Activated naive CD4-positive, alpha-beta T cell treated with anti-CD3 and anti-CD28 coated beads, Interleukin-2, amount 50 U/mL, for 16 hours (primary cell): ENCODE measurements at places on chromosomes 1 and 21.

GRCh38 chr1:42518908-42519307 lies 55.8 kb downstream of the CCDC30 start:
- DNase-seq, result no peak

GRCh38 chr21:33286600-33287456 lies 20.7 kb downstream of the IL10RB start:
- no peak for DNase-seq

GRCh38 chr1:59188413-59189213 lies 108.3 kb upstream of the FGGY start:
- no peak for DNase-seq

DNA sequence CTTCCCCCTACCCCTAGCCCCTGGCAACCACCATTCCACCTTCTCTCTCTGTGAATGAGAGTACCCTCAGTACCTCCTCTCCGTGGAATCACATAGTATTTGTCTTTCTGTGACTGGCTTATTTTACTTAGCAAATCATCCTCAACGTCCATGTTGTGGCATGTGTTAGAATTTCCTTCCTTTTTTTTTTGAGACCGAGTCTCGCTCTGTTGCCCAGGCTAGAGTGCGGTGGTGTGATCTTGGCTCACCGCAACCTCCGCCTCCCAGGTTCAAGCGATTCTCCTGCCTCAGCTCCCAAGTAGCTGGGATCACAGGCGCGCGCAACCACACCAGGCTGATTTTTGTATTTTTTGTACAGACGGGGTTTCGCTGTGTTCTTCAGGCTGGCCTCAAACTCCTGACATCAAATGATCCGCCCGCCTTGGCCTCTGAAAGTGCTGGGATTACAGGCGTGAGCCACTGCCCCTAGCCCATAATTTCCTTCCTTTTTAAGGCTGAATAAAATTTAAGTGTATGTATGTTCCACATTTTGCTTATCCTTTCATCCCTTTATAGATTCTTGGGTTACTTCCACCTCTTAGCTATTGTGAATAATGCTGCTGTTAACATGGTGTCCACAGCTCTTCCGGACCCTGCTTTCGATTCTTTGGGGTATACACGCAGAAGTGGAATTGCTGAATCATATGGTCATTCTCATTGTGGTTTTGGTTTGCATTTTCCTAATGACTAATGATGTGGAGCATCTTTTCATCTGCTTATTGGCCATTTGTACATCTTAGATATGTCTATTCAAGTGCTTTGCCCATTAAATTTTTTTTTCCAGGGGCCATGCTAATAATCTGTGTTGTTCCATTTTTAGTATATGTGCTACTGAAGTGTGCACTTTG lies 32.3 kb downstream of the ERRFI1 start:
- no peak for DNase-seq

GRCh38 chr1:184004935-184005334 lies 32.6 kb downstream of the COLGALT2 start:
- DNase-seq, result no peak

DNA sequence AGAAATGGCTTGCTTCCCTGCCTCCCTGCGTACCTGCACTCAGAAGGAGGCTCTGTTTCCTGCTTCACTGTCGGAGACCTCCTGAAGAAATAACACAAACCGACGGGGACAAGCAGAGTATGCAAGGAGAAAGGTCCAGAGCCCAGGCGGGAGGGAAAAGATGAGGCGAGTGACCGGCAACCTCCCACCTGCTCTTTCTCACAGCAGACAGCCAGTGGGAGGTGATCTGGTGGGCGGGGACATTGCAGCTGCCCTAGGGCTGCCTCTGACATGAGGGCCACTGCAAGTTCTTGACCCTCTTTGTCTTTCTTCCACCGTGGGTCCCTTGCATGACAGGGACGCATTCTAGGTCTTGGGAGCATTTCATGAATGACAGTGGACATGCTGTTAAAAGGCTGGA lies 368.2 kb downstream of the CAMTA1 start:
- DNase-seq, result no peak

- DNase-seq, result no peak
Measured at GRCh38 chr1:67298762-67299161, 8.9 kb upstream of the IL12RB2 start.

- DNase-seq, result no peak
Measured at GRCh38 chr1:167033646-167034045, 44.6 kb downstream of the MAEL start.
